ENCODE measurements at places on chromosomes 7 and 10.
A peak's percentile ranks its signal among the peaks of the same experiment; 100 is the strongest.

DNA sequence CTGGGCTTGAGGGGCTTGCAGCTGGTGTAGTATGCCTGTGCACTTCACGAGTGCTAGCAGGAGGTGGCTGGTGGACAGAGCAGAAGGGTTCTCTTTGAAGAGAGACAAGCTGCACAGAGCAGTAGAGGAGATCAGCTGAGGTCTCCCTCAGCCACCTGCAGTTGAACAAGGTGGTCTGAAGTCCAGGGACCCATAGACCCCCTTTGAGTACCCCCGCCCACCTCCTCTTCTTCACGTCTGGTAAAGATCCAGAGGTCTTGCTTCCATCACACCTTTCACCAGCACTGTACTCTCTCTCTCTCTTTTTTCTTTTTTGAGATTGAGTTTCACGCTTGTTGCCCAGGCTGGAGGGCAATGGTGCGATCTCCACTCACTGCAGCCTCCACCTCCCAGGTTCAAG is 157.2 kb downstream of the GFRA1 start:
- DNase-seq = no peak

- no peak for DNase-seq
These were observed 14.5 kb downstream of the VWC2 start for GRCh38 chr7:49787980-49788379.

- no peak for DNase-seq
These were observed 23.4 kb downstream of the FRMPD2 start for GRCh38 chr10:48251152-48251524.

DNA sequence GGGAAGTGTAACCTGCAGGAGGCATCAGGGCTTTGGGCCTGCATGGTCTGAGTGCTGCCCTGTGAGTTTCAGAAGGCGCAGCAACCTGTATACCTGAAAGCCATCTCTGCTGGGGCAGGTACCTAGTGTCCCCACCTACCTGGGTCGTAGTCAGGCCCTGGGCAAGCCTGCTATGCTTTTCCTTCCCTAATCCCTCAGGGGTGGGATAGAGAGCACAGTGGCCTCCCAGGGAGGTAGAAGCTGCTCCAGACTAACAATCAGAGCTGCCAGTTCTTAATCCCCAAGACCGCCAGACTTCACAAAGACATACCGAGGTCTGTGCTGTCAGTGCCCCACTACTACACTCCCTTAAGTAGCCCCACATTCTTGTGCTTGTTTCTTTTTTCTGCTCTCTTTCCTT is 52.0 kb downstream of the PTEN start:
- no peak for DNase-seq

GRCh38 chr7:107993891-107994291 is 9.1 kb downstream of the LAMB1 start:
- DNase-seq = no peak

DNA sequence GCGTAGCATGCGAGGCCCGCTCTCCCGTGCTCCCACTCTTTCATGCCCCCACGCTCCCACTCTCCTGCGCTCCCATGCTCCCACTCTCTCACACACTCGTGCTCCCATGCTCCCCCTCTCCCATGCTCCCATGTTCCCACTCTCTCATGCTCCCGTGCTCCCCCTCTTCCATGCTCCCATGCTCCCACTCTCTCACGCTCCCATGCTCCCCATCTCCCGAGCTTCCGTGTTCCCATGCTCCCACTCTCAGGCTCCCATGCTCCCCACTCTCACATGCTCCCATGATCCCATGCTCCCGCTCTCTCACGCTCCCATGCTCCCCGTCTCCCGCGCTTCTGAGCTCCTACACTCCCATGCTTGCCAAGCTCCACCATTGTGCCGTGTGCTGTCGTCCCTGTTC is 84.4 kb upstream of the ANLN start:
- no peak for DNase-seq

DNA sequence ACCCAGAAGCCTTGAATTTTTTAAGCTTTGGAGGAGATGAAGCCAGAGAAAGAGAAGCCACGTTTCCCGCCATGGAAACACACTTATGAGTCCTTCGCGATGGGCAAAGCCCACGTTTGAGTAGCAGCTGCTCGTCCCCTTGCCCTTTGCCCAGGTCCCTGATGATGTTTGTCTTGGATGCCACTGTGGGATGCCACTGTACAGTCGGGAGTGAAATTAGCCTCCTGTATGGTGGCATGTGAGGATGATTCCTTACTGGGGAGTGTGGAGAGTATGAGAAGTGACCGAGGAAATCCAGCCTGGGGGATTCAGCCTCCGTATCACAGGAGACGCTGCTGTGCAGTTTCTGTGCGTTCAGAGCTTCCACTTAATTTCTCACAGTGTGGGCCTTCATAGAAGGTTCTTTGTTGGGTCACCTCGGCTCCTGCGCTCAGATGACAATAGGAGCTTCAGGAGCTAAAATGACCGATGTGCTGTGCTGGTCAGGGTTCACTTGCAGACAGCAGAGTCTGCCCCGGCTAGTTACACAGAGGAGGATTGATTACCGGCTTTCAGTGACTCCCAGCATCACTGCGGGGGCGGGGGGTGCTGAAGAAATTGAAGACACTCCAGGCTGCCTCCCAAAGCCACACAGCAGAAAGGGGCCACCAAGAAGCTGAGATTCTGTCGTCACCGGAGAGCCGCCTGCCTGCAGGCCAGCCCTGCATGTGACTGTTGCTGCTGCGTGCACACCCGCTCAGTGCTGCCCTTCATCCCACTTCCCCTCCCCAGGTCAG is 122.1 kb upstream of the SFMBT2 start:
- no peak for DNase-seq

- no peak for DNase-seq
These were observed 277.0 kb downstream of the INHBA start for GRCh38 chr7:41425926-41426325.

DNA sequence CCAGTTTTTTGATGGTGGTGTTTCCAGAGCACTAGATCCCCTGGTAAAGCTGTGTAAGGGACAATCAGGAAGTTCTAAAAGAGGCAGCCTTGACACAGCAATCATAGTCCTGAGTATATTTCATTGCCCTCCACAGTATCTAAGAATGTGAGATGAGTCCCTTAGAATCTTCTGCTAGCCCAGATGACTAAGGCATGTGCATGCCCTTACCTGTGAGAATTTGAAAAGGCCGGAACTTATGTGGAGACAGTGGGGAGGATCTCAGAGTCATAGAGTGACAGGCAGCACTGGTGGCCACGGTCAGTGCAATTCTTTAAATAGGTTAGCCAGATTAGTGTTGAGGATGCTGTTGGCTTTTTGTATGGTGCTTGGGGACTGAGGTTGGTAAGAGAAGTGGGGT is 361.4 kb upstream of the VSTM2A start:
- DNase-seq = no peak

- DNase-seq = no peak
These were observed 100.4 kb downstream of the LMBR1 start for GRCh38 chr7:156792611-156793010.

DNA sequence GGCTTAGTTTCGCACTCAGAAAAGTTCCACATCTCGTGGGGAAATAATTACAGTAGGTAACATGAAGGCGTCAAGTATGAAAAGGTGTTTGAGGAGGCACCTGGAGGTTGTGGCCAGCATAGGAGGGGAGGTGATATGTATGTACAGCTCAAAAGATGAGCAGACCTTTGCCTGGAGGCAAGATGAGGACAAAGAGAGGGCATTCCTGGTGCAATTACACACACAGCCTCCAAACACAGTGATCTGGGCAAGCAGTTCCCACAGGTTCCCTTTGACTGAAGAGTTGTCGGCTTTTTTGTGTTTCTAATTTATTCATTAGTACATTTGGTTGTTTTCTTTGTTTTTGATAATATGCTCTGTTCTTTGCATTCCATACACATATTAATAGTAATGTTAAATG is 46.9 kb downstream of the CDK14 start:
- DNase-seq = no peak

- no peak for DNase-seq
These were observed 783.2 kb upstream of the LRRN3 start for GRCh38 chr7:110307776-110308175.

DNA sequence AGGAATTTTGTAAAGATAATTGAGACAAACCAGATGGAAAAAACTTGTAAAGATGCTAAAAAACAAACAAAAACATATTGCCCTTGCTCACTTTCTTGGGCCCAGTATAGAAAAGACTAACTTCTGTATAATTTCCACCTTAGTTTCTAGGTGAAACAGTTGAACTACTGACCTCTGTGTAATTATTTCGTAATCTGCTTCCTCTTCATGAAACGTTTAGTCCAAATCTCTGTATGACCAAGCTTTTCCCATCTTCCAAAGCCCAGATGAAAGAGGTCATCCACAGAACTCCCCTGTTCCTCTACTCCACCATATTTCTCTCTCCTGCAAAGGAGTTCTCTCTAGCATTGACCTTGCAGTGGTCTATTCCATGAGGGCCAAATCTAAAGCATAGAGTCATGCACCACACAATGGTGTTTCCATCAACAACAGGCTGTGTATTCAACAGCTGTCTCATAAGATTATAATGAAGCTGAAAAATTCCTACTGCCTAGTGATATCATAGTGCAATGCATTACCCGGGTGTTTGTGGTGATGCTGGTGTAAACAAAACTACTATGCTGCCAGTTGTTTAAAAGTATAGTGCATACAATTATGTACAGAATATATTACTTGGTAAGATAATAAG is 647.6 kb downstream of the TNS3 start:
- DNase-seq = no peak

DNA sequence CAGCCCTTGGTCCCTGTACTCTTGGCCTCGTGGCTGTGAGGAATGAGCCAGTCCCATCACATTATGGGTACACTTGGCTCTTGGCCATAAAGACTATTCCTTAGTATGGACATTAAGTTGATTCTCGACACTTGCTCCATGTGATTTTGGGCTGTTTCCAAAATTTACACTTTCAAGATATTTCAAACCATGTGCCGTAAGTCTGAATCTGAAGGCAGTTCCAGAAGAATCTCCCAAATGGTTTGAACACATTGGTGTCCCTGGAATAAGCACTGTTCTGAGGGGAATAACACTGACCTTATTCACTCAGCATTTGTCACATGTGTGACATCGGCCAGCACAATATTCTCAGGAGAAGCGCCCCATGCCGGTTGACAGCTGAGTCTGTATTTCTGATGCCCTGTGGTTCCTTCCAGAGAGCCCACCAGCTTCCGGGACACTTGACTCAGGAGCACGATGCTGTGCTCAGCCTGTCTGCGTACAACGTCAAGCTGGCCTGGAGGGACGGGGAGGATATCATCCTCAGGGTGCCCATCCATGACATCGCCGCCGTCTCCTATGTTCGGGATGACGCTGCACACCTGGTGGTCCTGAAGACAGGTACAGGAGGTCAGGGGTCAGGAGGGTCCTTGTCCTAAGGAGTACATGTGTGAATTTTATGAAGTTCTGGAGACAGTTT is 24.6 kb downstream of the NACAD start:
- no peak for DNase-seq

GRCh38 chr10:31318382-31318853 is 598 bp upstream of the ZEB1 start:
- DNase-seq = peak; percentile 55

- DNase-seq = no peak
These were observed 266.6 kb downstream of the ELFN1 start for GRCh38 chr7:1936531-1937251.

- DNase-seq = no peak
These were observed 293.6 kb upstream of the ZMIZ1 start for GRCh38 chr10:78774999-78775711.

GRCh38 chr7:150450491-150451001 is at the start of gene GIMAP8:
Gene GIMAP8, plus strand, starts transcription at chr7:150450630. Its CDS starts 16,069 bp downstream, at chr7:150466699.
- DNase-seq = peak; percentile 93

GRCh38 chr7:128120116-128120515 is 88.9 kb upstream of the LRRC4 start:
- DNase-seq = no peak

DNA sequence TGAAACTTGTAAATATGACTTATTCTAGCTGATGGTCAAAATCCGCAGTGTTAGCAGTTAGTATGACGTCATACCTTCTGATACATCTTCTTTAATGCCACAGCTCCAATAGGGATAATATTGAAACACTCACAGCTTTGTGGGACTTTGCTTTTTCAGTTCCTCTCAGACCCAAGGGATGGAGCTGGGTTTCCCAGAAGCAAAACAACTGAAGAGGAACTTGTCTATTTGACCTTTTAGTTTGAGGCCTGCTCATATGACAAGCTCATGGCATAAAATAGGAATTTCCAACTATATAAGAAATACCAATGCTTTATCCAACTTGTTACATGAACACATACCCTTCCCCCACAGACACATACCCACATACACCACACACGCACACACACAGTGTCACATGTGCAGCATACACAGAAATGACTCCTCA is 31.6 kb upstream of the C10orf67 start:
- peak; percentile 99 for DNase-seq

- no peak for DNase-seq
These were observed 18.2 kb upstream of the PDK4 start for GRCh38 chr7:95614442-95614940.

DNA sequence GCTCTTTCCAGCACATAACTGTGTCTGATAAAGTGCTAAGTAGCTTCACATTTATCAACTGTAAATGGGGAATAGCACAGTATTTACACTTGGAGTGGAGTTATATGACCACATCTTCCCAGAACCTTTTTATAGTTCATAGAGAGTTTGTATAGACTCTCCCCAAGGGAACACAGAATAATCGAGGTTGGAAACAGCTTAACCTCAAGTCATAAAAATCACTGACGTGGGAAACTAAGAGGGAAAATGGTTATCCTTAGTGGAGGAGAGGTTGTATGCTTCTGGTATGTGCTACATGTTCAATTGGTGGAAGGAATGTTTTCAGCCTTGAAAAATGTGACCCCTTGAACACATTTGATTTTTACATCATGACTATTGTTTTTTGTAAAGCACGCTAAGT is 167.9 kb upstream of the KIAA1217 start:
- DNase-seq = no peak

DNA sequence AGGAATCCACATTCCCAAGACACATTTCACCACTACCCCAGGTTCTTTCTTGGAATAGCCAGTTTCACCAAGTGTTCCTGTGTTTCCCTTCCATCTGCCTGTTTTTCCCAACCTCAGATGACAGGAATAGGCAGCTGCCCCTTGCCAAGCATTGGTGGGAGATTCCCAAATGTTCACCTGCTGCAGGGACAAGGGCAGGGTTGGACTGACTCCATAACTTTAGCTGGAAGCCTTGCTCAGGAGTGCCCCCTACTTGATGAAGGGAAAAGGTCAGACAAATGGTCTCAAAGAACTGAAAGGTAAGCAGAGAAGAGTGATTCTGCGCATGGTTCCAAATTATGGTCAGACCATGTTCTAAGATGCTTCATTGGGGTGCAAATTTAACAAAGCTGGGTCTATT is 45.1 kb upstream of the LYZL1 start:
- DNase-seq = no peak

GRCh38 chr7:42137941-42138340 is 99.1 kb downstream of the GLI3 start:
- no peak for DNase-seq

- DNase-seq = peak; percentile 11
These were observed 220.1 kb downstream of the PPP1R3A start for GRCh38 chr7:113698556-113699220.

DNA sequence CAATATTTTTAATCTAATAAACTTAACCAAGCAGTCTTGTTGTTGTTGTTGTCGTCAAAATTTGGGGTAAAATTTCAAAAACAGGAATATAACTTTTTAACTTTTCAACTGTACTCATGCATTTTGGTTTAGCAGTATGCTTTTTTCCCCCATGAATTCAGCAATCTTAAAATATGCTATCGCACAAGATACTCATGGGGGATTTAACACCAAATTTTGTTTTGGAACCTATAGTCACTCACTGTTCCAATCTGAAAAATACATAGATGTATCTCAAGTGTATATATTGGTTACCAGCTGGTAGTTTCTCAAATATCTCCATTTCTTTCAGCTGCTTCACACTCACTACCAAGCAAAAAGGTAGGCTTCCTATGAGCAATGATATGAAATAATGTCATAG is 91.4 kb upstream of the PIK3CG start:
- no peak for DNase-seq
